ENCODE measurements at places on chromosomes 6 and 20. TPM values are rescaled to one million over a fixed set of nuclear protein-coding genes. Genes with fewer than 3 reads are reported as not detected.
A peak's percentile ranks its signal among the peaks of the same experiment; 100 is the strongest.

GRCh38 chr20:5172167-5172601 lies 45.4 kb downstream of the CDS2 start:
- DNase-seq = no peak

DNA sequence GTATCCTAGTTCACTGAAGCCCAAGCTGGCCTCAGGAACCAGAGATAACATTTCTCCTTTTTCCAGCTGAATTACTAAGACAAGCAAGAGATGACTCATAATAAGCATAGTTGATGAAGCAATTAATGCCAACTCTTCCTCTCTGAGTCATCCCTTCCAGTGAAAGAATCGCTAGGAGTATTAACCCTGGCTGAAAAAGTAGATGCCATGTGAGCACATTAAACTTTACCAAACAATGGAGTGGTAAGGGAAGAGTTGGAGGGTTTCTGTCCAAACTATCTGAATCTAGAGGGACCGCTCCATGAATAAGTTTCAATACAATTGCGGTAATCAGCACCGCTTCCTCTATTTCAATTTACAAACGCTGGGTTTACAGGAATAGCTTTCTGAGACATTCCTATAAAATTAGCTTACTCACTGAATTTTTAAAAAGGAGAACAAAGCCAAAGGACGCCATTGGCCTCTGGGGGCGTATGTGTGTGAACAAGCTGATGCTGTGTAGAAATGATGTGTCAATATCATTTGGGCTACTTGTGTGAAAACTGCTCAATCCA lies 48.3 kb downstream of the ATXN1 start:
- DNase-seq = no peak

DNA sequence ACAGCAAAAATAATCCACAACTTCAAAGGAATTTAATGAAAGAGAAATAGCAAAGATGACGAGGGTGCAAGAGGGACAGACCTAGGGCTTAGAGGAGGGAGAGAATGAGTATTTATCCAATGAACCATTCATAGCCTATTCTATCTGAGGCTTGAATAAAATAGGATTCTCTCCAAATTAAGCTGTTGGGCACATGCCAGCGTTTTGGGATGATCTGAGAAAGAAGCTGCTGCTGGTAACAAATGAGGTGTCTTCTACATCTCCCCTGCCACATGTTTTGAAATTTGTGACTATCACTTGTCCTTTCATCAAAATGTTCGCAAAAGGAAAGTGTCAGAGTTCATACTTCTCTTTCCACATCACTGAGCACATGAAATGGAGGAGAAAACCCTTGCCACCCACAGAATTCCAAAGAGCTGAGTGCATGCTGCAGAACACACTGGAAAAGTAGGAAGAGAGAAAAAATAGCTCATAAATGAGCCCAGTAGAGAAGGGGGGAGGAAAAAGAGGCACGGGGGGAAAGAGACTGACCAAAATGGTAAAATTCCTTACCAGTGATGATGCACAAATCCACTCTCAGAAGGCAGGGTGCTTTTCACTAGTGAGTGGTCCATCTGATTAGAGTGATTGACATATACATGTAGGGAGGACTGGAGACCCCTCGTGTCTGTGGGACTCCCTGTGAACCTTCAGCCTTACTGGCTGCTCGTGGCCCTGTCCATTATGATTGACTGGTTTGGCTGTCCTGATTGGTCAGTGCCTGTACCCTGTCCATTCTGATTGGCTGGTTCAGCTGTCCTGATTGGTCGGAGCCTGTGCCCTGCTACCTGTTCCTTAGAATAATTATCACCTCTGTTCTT lies 180.5 kb downstream of the OGFRL1 start:
- DNase-seq = no peak

GRCh38 chr6:43900560-43900915 lies 130.5 kb downstream of the VEGFA start:
- no peak for DNase-seq

GRCh38 chr6:135228486-135228885 lies 47.4 kb downstream of the MYB start:
- no peak for DNase-seq

GRM1 gene
- not detected for total RNA-seq

- no peak for DNase-seq
Measured at GRCh38 chr6:127404133-127404532, 55.1 kb downstream of the KIAA0408 start.

DNA sequence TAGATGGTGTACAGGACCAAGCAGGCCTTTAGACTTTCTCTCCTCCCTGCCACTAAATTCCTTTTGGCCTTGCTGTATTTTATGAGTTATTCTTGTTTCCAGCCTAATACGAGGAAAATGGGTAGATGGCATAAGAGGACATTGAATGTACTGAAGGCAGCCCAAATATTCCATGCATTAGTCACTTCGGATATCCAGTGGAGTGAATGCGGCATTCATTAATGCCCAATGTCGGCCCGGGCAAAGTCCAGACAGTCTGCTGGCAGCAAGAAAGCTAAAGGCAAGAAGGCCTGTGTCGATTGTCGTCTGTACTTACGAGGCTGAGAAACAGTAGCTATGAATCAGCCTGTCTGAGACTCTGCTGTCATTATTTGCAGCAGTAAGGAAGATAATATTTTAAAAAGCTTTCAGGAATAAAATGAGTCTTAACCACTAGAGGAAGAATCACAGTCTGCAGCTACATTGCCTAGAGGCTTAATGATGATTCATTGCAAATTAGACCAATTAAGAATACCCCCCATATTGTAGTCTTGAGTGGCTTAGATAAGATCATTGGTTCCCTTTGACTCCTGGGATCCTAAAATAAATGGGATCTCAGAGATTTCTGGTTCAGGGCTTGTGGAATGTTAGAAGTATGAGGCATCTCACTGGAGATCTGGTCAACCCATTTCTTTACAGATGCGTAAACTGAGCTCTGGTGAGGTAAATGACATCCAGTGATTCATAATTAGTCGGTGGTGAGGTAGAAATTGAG lies 534.1 kb upstream of the JAG1 start:
- peak; percentile 55 for DNase-seq

SMLR1 gene
- total RNA-seq = not detected

DNA sequence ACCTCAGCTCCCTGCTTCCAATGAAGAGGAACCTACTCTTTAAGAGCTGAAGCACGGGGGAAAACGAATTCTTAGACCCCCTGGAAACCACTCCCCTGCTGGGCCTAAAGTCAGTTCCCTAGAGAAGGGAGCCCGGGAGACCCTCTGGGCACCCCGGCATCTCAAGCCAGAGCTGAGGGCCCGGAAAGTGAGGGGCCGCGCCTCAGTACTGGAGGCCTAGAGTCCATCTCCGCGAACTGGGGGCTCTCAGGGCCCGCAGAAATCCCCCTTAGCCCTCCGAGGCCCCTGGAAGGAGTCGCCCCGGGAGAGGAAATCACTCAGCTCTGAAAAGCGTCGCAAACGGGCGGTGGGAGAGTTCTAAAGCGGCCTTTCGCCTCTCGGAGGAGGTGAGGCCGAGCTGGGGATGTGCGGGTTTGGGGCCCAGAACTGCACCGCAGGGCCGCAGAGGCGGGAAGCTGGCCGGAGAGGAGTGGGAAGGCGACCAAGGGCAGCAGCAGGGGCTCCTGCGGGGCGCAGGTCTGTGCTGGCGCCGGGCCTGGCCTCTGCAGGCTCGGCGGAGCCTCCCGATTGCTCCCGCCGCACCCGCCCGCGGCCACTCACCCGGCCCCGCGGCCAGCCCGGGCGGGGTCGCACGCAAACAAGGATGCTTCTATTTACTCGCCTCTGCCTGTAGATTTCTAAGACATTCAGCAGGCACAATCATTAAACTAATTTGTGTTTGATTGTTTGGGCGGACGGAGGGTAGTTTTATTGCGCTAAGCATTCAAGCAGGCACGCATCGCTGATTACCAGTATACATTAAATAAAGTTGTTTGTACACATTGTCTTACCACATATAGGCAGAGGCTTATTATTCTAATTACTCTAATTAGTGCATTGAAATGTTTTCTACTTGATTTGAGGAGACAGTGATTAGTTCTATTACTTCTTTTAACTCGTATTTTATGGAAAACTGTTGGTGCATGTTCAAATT lies 9.2 kb downstream of the POU3F2 start:
- DNase-seq = no peak

CARMIL1 gene
- 9.4 TPM for total RNA-seq

MYT1 gene
- 0.67 TPM for total RNA-seq

- no peak for DNase-seq
Measured at GRCh38 chr6:135054226-135054568, 425 bp downstream of the HBS1L start.

DNA sequence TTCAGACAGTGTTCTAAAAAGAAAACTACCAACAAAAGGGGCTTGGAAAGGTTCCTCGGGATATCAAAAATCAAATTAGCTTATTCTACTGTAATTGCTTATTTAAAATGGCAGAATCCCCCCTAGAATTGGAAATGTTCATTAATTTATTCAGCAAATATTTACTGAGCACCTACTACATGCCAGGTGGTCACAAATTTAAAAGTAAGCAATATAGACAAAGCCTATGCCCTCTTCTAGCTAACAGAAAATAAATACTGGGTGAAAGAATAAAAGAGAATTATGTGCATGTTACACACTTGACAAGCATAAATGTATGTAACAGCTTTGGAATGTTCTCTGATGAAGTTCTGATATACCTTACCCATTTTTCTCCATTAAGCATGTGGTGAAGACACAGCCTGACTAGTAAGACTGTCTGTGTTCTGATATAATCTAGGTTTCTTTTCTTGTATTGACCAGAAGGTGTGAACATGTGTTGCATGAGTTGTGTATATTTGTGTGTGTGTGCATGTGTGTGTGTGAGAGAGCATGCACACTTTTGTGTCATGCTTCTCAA lies 606.7 kb upstream of the CITED2 start:
- no peak for DNase-seq

GRCh38 chr20:31515775-31516107 lies 1.5 kb downstream of the HM13 start:
- DNase-seq = peak; percentile 32

- DNase-seq = no peak
Measured at GRCh38 chr20:62141043-62141396, 2.2 kb downstream of the PSMA7 start.

LRP11 gene
- total RNA-seq = 18.6 TPM

C20orf202 gene
- not detected for total RNA-seq

GRCh38 chr6:43172104-43173007 lies 1.3 kb downstream of the SRF start:
- DNase-seq = peak; percentile 74

DNA sequence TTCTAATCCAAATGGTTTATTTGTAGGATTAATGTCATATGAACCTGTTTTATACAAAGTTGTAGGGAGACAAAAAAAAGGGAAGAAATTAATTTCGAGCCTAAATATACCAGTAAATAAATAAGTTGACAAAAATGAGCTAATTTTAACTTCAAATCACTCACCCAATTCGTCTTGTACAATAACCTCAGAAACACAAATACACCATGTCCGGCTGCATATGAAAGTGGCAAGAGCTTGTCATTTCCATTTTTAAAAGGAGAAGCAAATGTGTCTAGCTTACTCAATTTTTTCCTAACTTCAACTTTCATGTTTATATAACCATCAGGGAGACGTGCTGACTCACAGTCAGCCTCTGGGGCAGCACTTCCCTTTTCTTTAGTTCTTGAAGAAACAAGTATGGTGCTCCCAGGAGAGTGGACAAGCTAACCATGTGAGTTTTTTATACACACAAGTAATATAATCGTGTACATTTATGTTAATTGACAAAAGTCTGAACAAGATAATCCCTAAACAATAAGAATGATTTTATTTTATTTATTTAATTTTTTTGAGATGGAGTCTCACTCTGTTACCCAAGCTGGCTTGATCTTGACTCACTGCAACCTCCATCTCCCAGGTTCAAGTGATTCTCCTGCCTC lies 55.5 kb upstream of the SGK1 start:
- DNase-seq = no peak

DNA sequence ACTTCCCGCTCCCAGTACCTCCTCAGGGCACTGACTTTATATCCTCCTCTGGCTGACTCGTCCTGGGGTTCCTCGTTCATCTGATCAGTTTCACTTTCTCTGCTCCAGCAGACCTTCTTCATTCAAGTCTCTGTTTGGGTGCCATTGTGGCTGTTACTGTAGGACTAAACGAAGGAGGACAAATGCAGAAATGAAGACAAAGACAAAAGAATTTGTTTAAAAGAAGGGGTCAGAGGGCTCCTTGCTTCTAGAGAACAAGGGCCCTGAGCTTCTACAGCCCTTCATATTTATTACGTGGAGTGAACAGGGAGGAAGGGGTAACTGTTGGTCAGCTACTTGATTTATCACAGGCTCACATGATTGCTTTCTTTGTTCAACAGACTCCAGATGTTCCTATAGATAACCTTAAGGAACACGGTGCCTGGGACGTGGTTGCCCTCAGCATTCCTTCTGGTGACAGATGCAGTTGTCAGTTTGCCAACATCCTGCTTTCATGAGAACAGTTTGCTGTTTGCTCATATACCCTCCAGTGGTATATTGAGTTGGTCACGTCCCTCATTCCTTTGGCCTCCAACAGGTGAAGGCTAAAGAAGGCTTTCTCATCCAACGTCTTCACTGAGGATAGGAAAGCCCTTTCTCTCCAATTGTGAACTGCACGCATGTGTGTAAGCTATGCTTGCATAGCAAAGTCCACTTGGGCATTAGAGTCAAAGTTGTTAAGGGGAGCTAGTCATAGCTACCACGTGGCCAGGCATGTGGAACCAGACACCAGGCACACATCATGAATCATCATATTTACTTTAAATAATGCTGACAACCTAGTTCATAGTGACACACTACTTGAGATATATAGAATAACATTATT lies 69.1 kb upstream of the BTN3A2 start:
- DNase-seq = no peak

COL12A1 gene
- total RNA-seq = 2.8 TPM

GRCh38 chr6:54474898-54475297 lies 166.7 kb downstream of the TINAG start:
- DNase-seq = no peak

GRCh38 chr6:80789912-80790570 lies 683.6 kb downstream of the BCKDHB start:
- DNase-seq = no peak

CYP24A1 gene
- not detected for total RNA-seq

- no peak for DNase-seq
Measured at GRCh38 chr20:31860390-31861134, 9.8 kb downstream of the DUSP15 start.

DNA sequence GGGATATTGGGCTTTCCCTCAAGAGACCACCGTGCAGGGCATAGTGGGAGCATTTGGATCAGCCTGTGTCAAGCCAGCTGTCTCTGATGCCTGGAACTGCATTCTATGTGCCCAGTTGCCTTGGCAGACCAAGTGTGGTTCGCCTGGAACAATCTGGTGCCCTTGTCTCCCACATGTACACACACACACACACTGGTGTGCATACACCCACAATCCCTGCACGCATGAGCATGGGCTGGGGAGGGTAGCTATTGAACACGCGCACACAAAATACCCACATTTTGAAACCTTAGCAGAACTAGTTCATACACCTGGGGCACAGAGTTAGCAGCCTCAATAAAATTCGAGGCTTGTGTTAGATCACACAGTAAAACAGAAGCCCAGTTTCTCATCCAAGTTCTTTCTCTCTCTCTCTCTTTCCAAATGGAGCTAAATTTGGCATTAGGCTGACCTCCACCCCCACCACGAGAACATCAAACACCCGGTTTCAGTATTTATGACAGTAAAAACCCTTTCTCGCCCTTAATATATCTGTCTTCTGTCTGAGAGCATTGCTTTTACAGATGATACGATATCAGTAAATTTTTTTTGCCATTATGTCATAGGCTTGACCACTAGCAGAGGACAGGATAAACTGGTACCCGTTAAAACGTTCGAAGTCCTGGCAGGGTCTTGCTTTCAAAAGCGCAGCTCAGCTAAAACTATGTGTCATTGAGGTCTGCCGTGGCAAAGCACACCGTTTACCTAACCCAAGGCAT lies 18.2 kb upstream of the NFATC2 start:
- DNase-seq = no peak

KHDRBS2 gene
- 0.12 TPM for total RNA-seq

Data from pancreas (tissue), 10 donors.